ENCODE measurements at places on chromosomes 5 and 9. TPM values are rescaled to one million over a fixed set of nuclear protein-coding genes. Genes with fewer than 3 reads are reported as not detected.

- H3K4me3 ChIP-seq, result peak overlapping the region; percentile 91
- no peak for DNase-seq
- peak overlapping the region; percentile 90 for H3K27ac ChIP-seq
- peaks cover 62% of the 10 kb centered on the region for H3K36me3 ChIP-seq
These were observed 757 bp downstream of the CDC26 start for GRCh38 chr9:113274474-113275156.

DNA sequence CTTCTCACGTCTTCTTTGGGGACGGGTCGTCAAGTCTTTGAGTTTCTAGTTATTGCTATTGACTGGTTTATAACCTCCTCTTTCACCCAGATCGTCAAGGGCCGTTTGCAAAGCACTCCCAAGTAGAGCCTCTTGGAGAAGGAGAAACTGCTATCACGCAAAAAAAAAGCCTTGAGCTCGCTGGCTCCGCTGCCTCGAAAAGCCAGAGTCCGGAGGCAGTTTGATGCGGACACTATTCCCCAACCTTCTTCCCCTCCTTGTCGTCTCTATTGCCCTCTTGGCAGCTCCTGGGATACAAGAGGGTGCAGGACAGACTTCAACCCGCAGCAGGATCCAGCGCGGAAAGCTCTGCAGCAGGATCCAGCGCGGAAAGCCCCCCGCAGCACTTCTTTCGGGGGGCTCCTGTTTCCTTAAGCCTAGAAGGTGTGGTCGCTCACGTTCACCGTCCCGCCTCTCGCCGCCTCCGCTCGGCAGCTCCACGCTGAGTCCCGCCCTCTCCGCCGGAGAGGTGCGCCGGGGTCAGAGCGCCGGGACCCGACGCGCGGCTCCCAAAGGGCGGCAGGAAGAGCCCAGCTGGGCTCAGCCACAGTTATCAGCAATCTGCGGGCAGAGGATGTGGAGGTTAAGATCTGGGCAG is at the start of gene PCDHAC1:
TSS of gene PCDHAC1 (plus strand) at position 494 of the 637 bp plus-strand sequence. CDS start 594 bp downstream, outside the sequence.
- H3K4me3 ChIP-seq, result peak within 1 kb of the TSS; percentile 47
- H3K4me1 ChIP-seq, result peaks cover 20% of the 10 kb centered on the region
- H3K27me3 ChIP-seq, result no peaks in the 10 kb centered on the region
- peak within 1 kb of the TSS; percentile 5 for H3K27ac ChIP-seq
- H3K36me3 ChIP-seq, result no peaks in the 10 kb centered on the region

GRCh38 chr5:143119881-143120341 is 283.6 kb downstream of the NR3C1 start:
- H3K36me3 ChIP-seq, result no peaks in the 10 kb centered on the region
- no peak overlapping the region for H3K4me3 ChIP-seq
- H3K27ac ChIP-seq, result no peak overlapping the region
- peaks cover 10% of the 10 kb centered on the region for H3K4me1 ChIP-seq
- no peaks in the 10 kb centered on the region for H3K27me3 ChIP-seq

GFI1B gene
- not detected for total RNA-seq

TMOD1 gene
- total RNA-seq, result 21.1 TPM

- DNase-seq, result no peak
- H3K4me1 ChIP-seq, result peaks cover 15% of the 10 kb centered on the region
- H3K4me3 ChIP-seq, result no peak overlapping the region
These were observed 34.2 kb downstream of the STC2 start for GRCh38 chr5:173293817-173294672.

CLK4 gene
- 31.9 TPM for total RNA-seq

GRCh38 chr9:137023583-137023991 is 4.5 kb downstream of the ABCA2 start:
- DNase-seq, result no peak
- H3K27me3 ChIP-seq, result no peaks in the 10 kb centered on the region
- H3K4me3 ChIP-seq, result no peak overlapping the region
- no peaks in the 10 kb centered on the region for H3K36me3 ChIP-seq

DNA sequence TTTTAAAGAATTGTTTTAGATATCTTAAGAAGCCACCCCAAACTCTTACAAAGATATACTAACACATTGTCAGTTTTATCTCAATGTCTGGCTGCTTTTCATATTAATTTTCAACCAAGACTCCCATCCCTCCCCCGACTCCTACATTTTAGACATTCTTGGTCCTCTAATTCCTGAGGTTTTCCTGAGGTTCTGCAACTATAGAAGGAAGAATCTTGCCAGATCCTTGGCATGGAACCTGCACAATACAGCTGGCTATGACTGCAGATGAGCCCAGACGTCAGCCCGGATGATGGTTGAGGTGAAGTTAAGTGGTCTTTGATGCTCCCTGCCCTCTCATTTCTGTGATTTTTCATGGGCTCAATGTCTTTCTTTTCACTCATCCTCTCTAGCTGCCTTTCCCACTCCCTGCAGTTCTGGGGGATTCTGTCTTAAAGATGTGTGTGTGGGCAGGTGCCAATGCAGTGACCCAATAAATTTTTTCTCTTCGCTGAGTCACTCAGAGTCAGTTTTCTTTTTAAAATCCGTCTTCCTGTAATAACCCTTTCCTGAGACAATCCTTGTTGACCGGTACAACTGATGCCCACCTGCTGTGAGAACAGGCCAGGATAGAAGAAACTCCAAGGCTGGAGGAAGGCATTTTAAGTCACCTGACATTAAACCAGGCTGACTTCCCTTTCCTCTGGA is 237.8 kb upstream of the GAS1 start:
- no peaks in the 10 kb centered on the region for H3K27me3 ChIP-seq
- H3K27ac ChIP-seq, result no peak overlapping the region
- DNase-seq, result no peak
- no peaks in the 10 kb centered on the region for H3K4me1 ChIP-seq
- no peaks in the 10 kb centered on the region for H3K36me3 ChIP-seq
- no peak overlapping the region for H3K4me3 ChIP-seq

- peak overlapping the region; percentile 74 for H3K27ac ChIP-seq
- peaks cover 30% of the 10 kb centered on the region for H3K4me1 ChIP-seq
- DNase-seq, result no peak
- H3K27me3 ChIP-seq, result no peaks in the 10 kb centered on the region
- H3K36me3 ChIP-seq, result no peaks in the 10 kb centered on the region
These were observed 160.1 kb upstream of the ZNF608 start for GRCh38 chr5:124906339-124907097.

- H3K27me3 ChIP-seq, result no peaks in the 10 kb centered on the region
- no peak overlapping the region for H3K4me3 ChIP-seq
- DNase-seq, result no peak
- H3K36me3 ChIP-seq, result no peaks in the 10 kb centered on the region
- no peaks in the 10 kb centered on the region for H3K4me1 ChIP-seq
These were observed 414.0 kb downstream of the NFIB start for GRCh38 chr9:13899924-13900323.

SLC6A18 gene
- total RNA-seq, result not detected

DNA sequence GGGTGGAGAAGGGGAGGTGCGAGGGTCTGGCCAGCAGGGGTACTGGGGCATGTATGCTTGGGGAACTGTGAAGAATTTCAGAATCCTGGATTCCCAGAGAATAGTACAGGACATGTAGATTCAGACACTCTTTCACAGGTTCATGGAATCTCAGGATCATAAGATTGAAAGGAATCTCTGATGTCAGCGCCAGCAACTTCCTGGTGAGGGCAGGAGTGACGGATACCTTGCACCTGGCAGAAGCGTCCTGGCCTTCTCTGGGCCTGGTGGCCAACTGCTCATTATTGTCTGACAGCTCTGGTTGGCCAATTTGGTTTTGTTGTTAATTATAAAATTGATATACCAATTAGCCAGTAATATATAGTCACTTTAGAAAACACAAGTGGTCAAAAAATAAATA is 6.9 kb downstream of the GM2A start:
- H3K4me3 ChIP-seq, result no peak overlapping the region
- no peak for DNase-seq
- no peaks in the 10 kb centered on the region for H3K27me3 ChIP-seq

DNA sequence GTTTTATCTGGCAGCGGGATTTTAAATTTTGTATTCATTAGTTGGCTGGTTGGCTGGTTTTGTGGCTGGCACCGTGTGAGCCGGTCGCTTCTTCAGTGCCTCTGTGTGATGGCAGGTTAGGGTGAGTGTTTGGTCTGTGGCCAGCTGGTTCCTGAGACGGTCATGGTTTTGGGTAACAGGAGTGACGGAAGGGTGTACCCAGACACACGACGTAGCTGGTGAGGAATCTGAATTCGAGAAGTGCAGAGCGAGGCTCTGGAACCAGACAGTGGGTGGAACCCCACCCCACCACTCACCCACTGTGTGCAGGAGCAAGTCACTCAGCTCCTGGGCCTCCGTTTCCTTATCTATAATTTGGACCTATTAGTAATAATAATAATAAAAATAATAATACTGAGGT is 2.7 kb downstream of the BTNL9 start:
- peak; percentile 52 for DNase-seq
- H3K27me3 ChIP-seq, result no peaks in the 10 kb centered on the region
- H3K27ac ChIP-seq, result no peak overlapping the region
- no peaks in the 10 kb centered on the region for H3K4me1 ChIP-seq

Data from vagina (tissue), 2 donors.